ENCODE measurements at places on chromosomes 4 and X.

- DNase-seq = no peak
Observed at GRCh38 chrX:8254401-8254800, 83.3 kb upstream of the VCX2 start.

DNA sequence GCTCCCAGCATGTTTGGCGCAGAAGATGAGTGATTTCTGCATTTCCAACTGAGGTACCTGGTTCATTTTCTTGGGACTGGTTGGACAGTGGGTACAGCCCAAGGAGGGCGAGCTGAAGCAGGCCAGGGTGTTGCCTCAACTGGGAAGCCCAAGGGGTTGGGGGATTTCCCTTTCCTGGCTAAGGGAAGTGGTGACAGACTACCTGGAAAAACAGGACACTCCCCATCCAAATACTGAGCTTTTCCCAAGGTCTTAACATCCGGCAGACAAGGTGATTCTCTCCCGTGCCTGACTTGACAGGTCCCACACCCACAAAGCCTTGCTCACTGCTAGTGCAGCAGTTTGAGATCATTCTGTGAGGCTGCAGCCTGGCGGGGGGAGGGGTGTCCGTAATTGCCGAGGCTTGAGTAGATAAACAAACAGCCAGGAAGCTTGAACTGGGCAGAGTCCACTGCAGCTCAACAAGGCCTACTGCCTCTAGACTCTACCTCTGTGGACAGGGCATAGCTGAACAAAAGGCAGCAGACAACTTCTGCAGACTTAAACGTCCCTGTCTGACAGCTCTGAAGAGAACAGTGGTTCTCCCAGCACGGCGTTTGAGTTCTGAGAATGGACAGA is 307.7 kb upstream of the ARSJ start:
- DNase-seq = no peak

GRCh38 chr4:118289794-118290193 is 63.0 kb downstream of the PRSS12 start:
- no peak for DNase-seq

- no peak for DNase-seq
Observed at GRCh38 chrX:65586491-65586890, 51.9 kb upstream of the LAS1L start.

DNA sequence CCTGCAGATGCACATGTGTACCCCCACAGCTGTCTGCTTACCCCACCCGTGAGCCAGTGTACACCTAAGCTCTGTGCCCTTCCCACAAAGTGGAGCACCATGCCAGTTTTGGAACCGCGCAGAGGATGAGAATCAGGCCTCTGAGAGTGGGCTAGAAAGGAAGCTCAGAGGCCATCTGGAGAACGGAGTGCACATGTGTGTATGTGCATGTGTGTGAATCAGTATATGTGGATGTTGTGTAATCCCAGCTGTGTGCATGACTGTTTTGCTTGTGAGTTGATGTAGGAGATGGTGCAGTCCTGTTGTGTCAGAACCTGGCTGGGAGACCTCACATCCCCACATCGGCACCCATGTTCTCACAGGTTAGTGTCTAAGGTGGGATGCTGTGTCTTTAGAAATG is 93.0 kb downstream of the DRD5 start:
- no peak for DNase-seq

- no peak for DNase-seq
Observed at GRCh38 chr4:61301271-61301670, 101.1 kb downstream of the ADGRL3 start.

DNA sequence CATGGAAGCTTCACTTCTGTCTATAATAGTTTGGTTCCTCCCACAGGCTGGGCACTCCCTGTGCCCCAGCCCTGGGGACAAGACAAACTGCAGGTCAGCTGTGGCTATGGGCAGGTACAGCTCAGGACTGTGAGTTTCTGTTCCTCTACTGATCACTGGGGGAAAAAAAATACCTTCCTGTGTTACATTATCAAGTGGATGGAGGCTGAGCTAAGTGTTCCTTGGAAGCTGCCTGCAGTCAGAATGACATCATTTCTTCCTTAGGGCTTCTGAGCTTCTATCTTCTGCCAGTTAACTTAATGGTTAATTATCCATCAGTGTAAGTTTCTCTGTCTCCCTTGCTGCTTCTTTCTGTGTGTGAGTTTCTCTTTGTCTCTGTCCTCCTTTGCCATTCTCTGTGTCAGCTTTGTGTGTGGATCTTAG is 4.6 kb downstream of the RAB33A start:
- no peak for DNase-seq

DNA sequence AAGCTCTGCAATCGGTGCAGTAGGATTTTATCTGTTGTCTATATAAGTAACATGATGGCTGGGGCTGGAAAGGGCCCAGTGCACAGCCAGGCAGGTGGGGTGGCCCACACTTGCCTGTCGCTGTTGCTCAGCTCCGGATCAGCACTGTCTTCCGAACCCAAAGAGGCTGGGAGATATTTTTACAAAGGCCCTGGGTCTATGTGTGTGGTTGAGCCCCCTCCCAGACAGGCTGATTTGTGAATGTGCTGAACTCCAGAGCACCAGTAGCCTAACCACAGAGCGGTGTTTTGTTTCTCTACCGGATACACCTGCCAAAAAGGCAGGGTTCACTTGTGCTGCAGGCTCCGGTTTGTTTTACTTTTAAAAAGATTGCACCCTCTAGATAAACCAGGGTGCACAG is 33.5 kb upstream of the CHRNA9 start:
- DNase-seq = no peak

All from RKO (cell line).